ENCODE measurements at places on chromosomes 6 and 20. TPM values are rescaled to one million over a fixed set of nuclear protein-coding genes. Genes with fewer than 3 reads are reported as not detected.

LGSN gene
- not detected for total RNA-seq

ZC2HC1B gene
- total RNA-seq, result not detected

BTNL2 gene
- not detected for total RNA-seq

NR2E1 gene
- total RNA-seq, result not detected

CRYBG1 gene
- total RNA-seq, result 27.4 TPM

DNA sequence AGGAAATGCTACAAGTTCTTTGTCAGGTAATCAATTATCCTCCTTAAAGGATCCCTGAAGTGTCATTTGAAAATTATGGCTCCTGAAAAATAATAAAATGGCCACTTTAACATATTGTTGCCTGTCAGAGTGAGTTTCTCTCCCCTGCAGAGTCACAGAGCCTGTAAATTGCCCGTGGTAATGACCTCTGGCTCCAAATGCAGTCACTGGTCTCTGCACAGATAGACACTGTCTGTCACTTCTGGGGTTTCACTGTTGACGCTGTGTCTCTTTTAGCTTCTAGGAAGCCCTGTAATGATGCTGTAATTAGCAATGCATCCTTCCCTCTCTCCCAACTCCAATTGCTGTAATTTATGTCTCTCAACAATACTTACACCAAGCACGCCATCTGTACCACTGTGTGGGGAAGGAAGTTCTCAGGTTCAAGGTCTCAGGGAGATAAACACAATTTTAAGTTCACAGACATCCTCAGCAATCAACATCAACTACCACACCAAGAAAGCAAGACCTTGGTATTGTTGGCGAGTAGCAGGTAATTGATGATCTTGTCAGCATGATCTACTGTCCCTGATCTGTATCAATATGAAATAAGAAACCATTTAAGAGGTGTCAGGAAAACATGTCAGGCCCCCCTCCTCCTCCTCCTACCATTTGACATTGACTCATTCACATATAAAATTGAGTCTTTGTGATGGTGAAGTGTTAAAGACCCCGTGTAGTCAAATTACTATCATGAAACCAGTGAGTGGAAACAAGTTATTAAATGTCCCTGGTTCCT lies 91.2 kb upstream of the SULF2 start:
- no peak for DNase-seq

DNA sequence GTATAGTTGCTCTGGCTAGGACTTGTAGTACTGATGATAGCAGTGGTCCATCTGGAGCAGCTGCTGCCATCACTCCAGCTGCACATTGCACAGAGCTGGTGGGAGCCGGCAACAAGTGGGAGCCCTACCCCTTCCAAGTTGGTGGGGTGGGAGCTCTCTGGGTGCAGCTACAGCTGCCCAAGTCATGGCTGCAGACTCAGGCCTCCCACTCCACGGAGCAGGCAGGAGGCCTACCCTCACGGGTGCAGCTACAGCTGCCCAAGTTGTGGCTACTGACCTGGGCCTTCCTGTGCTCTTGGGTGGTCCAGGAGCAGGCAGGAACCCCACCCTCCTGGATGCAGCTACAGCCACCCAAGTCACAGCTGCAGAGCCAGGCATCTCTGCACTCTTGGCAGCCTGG lies 32.1 kb upstream of the ASIP start:
- DNase-seq, result no peak

- no peak for DNase-seq
Observed at GRCh38 chr6:87259791-87260190, 62.6 kb upstream of the SMIM8 start.

DNA sequence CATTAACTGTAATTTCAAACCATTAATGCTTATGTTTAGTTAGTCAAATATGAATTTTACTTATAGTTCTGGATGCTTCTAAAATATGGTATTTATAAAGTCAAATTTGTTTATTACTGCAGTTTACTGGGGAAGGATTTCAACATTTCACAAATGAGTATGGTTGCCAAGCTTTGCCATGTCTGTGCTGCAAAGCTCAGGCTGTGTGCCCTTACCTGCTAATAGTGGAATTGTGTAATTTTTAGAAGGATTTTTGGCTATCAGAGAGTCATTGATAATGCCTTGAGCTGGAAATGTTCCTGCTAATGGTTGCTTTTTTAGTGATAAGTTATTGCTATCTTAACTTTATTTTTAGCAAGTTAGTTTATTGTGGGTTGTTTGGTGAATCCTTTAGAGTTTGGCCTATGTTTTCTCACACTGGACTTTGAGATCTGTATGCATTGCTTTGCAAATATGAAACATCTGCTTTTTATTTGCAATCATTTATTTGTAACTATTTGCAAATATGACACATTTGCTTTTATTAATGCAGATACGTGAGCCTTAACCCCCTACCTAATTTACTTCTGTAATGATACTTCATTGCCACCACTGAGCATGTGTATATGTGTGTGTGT lies 105.8 kb downstream of the CD109 start:
- no peak for DNase-seq

GRCh38 chr6:16375843-16376242 lies 137.5 kb downstream of the GMPR start:
- DNase-seq, result no peak

- no peak for DNase-seq
Observed at GRCh38 chr20:51404297-51405060, 138.0 kb downstream of the NFATC2 start.

DNA sequence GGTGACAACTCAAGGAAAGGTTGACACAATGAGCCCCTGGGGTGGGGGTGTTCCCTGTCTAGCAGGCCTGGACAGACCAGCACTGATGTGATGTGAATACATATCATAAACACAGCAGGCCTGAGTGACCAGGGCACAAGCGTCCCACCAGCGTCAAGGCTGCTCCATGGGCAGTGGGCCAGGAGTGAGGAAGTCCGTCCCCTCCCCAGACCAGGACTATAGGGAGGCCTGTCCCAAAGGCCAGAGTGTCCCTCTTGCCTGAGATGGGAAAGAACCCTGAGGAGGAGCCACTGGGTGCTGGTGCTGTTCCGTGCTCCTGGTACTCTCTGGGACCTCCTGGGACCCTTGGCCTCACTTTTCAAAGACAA lies 44.6 kb downstream of the RRBP1 start:
- DNase-seq, result no peak

- no peak for DNase-seq
Observed at GRCh38 chr6:133641104-133641503, 247.8 kb upstream of the TCF21 start.
